CD4-positive, alpha-beta T cell treated with Interleukin-17A for 4 hours (primary cell): ENCODE measurements at places on chromosomes 16 and 17.

DNA sequence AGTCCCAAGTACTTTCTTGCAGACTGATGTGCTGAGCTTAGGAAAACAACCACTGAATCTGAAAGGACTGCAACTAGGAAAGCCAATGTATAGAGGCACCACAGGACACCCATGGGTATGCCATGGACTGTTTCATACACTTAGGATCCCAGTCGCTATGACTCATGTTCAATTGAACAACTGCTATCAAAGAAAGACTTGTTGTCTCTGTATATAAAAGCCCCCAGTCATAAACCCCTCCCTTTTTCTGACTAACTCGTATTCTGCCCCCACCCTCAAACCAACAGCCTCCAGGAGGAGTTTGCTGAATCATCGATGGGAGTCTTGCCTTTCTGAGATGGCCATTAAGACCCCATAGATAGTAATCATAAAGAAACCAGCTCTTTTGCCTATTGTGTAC lies 205.4 kb downstream of the ANKFN1 start:
- DNase-seq = no peak

- DNase-seq = no peak
These were observed 61.0 kb upstream of the RBBP6 start for GRCh38 chr16:24478401-24478800.

GRCh38 chr16:30186782-30187555 lies 3.6 kb downstream of the CORO1A start:
- DNase-seq = peak; percentile 96

GRCh38 chr17:6711681-6712057 lies 1.5 kb downstream of the SLC13A5 start:
- no peak for DNase-seq

GRCh38 chr17:61479493-61480413 lies 27.5 kb downstream of the TBX4 start:
- DNase-seq = no peak

DNA sequence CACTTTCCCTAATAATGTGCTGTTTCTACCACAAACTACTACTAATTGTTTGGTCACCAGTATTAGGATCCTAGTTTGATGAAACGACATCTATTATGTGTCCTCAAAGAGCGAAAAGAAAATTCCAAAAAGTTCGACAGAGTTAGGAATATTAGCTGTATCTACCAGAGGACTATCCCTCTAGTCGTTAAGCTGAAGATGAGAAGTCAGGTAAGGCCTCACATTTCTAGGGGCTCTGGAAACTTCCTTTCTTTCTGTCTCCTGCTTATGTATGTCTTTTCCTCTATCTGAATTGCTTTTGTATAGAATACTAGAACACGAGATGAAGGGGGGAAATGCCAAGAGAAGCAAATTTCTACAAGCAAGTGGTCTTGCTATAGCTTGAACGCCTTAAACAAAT lies 1.6 kb downstream of the GLG1 start:
- DNase-seq = no peak

DNA sequence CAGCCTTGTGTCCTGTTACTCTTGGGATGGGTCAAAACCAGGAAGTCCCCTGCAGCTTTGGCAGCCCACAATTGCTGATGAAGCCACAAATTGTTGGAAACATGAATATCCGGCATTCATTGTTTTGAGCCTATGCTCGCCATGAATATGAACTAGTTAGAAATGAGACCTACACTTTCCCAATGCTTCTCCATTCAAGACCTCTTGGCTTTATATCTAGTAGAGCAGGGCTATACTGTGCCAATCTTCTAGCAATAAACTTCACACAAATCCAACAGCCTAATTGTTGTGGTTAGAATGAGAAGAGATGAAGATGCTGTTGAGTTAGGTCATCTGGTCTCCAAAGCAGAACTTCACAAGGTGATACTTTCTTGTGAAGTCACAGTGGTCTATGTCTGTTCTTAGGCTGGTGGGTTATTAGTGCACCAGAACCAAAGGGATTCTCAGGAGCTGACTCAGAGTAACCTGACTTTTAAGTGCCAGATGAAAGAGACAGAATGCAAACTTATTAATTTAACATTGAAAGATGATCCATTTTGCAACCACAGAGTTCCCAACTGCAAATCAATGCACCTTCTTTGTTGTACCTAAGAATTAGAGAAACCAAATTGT lies 13.7 kb upstream of the KRT23 start:
- DNase-seq = no peak

DNA sequence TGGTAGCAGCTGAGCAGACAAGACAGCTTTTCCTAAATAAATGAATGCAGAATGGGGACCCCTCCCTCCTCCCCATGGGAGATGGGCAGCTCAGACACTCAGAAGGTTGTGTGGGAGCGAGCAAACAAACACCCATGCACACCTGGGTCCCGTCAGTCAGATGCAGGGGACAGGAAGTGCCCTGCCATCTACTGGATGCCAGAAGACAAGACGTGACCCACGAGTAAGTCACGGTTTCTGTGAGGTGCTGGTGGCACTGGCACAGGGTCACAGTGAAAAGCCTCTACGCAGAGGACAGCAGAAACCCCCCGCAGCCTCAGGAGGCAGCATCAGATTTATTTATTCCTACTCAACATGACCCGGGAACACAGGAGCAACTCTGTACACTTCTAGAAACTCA lies 8.4 kb downstream of the HBQ1 start:
- DNase-seq = peak; percentile 37

- DNase-seq = peak; percentile 96
These were observed at the start of gene CCR7 for GRCh38 chr17:40564883-40565768. Gene CCR7, minus strand, starts transcription at chr17:40565472. Its CDS starts 63 bp downstream, at chr17:40565409.

DNA sequence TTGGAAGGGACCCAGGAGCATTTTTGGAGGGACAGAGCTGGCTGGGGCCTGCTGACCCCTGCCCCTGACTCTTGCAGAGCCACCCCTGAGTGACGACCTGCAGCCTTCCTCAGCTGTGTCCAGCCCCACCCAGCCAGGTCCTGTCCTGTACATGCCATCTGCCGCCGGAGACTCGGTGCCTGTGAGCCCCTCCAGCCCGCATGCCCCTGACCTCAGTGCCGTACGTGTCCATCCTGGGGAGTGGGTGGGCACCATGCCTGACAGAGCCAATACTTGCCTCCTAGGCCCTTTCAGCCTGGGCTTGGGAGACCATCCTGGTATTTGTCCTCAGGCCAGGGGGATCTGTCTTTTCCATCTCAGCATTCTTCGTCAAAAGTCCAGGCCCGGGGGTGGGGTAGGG lies 27.5 kb downstream of the UNC13D start:
- DNase-seq = no peak

- DNase-seq = no peak
These were observed 269.3 kb upstream of the TBX2 start for GRCh38 chr17:61130330-61130729.

DNA sequence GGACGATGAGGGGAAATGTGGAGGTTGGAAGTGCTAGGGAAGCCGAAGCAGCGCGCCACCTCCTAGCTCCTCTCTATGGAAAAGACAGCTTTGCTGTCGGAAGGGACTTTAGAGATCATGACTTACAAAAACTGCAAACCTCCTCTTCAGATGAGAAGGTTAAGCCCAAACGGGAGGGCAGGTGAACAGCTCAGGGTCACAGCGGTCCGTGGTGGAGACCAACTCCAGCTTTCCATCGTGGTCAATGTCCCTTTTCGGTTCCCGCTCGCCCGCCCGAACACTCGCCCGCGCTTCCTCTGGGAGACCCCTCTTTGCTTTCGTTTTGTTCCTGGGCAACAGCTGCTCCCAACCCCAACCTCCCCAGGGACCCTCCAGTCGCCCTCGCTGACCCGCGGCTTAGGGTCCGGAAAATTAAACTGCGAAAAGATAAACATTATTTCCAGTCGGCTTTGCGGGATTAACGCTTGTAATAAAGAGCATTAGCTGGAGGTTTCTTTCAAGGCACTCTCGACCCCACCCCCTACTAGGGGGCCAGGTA lies 7.7 kb downstream of the IRX6 start:
- DNase-seq = no peak

DNA sequence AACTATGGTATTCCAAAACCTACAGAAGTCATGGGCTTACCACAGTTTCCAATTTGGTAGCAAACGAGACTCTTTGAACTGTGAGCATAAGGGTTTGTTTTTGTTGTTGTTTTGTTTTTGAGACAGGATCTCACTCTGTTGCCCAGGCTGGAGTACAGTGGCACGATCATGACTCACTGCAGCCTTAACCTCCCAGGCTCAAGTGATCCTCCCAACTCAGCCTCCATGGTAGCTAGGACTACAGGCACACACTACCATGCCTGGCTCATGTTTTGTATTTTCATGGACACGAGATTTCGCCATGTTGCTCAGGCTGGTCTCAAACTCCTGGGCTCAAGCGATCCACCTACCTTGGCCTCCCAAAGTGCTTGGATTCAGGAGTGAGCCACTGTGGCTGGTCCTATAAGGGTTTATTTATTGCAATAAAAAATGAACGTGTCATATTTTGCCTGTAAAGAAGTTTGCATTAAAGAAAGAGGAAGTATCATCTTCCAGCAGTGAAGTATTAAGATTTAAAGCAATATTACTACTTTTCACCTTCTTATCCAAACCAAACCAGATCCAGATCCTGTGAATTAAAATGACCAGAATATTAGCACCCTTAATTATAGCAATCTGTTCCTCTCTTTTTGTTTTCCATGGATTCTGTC lies 37.2 kb downstream of the KCNJ2 start:
- no peak for DNase-seq

DNA sequence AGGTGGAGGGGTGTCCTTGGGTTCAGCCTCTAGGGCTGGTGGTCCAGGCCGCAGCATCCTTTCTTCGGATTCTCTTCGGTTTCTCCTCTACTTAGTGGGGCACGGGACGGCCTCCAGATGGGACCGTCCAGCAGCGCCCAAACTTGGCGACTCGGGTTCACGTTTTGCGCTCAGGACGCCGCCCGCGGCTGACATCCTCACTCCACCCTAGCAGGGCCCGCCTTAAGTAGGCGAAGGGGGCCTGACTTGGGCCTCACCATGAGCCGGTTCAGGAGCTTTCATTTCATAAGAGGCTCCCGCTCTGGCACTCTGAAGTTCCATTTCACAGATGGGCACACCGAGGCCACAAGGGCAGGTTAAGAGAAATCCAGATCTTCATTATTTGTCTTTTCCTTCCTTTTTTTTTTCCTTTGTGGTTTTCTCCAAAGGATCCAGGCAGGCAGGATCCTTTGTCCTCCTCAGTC lies 141.2 kb downstream of the SEC14L1 start:
- DNase-seq = no peak

- no peak for DNase-seq
These were observed 34.1 kb downstream of the ABAT start for GRCh38 chr16:8708536-8708935.

DNA sequence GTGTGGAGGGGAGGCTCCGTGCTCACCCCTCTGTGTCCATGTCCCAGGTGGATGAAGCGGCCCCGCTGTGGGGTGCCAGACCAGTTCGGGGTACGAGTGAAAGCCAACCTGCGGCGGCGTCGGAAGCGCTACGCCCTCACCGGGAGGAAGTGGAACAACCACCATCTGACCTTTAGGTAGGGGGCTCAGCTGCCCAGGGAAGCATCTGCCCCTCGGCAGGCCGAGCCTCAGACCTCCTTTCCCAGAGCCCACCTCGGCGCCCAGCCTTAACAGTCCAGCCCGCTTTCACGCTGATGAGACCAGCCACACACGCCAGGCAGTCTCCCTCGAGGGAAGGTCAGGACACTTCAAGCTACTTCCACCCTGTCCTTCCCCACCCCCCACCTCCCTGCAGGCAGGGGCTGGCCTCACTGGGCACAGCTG lies 12.7 kb downstream of the MMP15 start:
- no peak for DNase-seq

GRCh38 chr17:73165616-73166404 lies 1.0 kb downstream of the SSTR2 start:
- no peak for DNase-seq

DNA sequence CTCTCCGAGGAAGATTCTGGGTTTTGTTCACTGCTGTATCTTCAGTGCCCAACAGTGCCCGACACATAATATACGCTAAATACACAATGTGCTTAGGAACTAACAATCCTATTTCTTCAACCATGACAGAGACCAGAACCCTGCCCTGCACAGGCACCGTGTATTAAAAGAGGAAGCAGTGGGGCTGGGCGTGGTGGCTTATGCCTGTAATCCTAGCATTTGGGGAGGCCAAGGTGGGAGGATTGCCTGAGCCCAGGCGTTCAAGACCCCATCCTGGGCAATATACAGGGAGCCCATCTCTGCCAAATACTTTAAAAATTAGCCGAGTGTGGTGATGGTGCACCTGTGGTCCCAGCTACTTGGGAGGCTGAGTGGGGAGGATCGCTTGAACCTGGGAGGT lies 19.3 kb downstream of the ARL2BP start:
- DNase-seq = no peak

DNA sequence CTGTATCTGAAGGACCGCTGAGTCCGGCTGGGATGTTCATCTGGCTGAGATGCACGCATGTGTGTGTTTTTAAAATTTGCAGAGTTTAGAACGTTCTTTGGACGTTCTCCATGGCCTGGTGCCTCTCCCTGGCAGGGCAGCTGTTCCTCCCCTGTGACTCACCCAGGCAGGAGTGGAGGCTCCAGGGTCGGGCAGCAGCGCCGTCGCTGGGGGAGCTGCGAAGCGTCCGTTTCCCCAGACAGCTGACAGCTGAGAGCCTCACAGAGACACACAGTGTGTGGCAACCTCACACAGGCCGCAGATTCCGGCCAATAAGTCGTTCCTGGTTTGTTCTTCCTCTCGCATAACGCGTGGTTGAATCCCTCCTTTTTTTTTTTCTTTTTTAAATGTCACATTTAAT lies 80.6 kb downstream of the OR1D5 start:
- no peak for DNase-seq

DNA sequence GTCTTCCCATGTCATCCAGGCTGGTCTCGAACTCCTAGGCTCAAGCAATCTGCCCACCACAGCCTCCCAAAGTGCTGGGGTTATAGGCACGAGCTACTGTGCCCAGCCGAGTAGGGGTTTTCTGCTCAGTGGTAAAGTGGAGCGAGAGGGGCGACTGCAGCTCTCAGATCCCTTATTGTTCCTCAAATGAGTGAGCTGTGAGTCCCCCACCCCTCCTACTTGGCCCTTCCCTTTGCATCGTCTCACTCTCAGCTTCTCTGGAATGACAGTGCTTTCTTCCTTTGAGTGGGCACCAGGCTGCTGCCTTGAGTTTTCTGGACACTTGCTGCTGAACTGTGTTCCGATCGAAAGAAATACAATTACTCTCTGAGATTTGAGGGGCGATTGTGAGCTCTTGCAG lies 63.5 kb downstream of the MSI2 start:
- DNase-seq = no peak

DNA sequence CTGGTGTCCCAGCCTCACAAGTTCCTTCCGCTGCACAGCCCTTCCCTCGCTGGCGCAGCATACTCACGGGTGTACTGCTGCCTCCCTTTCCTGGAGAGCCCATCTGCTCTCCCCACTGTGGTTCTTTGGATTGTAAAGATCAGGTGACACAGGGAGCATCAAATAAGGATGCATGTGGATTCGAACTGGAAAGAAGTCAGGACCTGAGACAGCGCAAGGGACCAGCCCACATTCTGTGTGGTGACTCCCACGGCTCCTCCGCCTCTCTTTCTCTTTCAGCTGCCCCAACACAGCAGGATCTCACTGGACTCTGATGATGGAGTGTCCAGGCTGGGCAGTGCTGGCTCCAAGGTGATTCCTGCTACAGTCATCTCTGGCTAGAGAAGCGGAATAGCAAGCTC lies 8.1 kb downstream of the LDAF1 start:
- no peak for DNase-seq

GRCh38 chr16:87692756-87693155 lies 73.0 kb downstream of the KLHDC4 start:
- DNase-seq = no peak
